ENCODE measurements at places on chromosomes 4 and X.

DNA sequence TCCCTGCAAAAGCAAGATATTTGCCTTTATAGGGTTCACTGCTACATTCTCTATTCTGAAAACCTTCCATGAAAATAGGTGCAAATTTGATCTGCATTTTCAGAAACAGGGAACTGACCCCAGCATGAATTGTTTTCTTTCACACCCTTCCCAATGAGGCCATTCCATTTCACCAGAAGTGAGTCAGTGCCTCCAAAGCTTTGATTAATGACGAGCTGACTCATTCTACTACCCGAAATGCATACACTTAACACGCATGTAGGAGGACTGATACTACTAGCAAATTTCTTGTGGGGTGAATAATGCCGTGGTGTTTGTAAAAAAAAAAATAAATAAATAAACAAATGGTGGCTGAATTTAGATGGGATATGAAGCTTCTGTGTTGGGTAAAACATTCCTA is 146.9 kb upstream of the FGF13 start:
- no peak for DNase-seq

DNA sequence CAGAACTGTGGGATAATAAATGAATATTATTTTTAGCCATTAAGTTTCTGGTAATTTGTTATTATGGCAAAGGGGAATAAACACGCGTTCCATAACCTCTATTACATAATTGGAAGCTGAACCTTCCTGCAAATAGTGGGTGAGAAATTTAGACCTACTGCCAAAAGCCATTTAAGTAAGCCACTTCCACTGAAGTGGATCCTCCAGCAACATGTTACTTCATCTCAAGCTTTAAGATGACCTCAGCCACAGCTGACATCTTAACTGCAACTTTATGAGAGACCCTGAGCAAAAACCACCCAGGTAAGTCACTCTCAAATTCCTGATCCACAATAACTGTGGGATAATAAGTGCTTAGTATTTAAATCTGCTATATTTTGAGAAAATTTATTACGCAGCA is 1048.6 kb downstream of the FAM133A start:
- no peak for DNase-seq

DNA sequence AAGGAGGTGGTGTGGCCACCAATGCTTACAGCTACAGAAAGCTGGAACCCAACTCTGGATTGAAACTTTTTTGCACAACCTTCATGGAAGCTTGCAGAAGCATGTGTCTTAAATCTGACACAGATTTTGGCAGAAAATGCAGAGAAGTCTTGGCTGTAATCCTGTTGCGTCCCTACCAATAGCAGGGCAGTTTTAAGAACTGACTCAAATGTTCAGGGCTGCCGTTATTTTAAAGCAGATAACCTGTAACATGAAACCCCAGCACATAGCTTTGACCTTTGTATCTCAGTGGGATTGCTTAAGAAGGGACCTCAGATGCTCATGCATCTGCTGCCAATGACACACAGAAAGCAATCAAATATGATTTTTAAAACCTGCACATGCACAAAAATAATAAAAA is at the start of gene VEGFD:
Gene VEGFD (minus strand): TSS at position 110 of the 400 bp plus-strand sequence. CDS start 467 bp downstream, outside the sequence.
- DNase-seq: no peak

DNA sequence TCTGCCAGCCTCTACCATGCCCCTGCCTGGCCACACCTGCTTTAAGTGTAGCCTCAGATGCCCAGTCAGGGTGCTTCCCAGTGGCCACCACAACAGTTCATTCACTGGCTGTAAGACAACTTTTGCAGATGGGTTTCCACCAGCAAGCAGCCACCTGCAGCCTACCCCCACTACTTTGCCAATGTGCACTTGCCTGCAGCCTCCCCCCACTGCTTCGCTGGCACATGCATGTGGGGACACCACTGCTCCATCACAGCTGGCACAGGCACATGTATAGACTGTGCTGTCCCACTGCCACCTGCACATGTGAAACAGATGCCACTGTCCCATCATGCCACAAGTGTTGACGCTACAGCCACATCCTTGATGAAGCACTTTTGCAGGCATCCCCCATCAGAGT is 723.9 kb downstream of the SH3BGRL start:
- DNase-seq: no peak

GRCh38 chr4:171719691-171720090 is 93.5 kb upstream of the GALNTL6 start:
- DNase-seq: no peak

- no peak for DNase-seq
These were observed 163.2 kb downstream of the HS6ST2 start for GRCh38 chrX:132795181-132795580.

- no peak for DNase-seq
These were observed 68.1 kb downstream of the MTMR1 start for GRCh38 chrX:150761176-150761818.

DNA sequence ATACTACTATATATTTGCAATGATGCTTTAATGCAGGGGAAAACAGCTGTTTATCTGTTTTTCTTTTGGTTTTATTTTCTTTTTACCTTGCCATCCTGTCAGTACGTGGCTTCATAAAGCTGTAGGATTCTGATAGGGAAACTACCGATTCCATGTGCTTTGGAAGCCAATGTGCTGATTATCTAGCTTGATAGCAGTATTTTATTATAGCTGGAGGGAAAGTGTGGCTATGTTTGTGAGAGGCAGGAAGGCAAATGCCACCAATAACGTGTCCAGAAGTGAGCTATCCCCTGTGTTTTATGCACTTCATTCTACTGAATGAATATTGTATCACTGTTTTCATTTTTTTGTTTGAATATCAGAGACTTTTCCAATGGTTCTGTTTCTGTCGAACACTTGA is 43.7 kb downstream of the IL15 start:
- no peak for DNase-seq

DNA sequence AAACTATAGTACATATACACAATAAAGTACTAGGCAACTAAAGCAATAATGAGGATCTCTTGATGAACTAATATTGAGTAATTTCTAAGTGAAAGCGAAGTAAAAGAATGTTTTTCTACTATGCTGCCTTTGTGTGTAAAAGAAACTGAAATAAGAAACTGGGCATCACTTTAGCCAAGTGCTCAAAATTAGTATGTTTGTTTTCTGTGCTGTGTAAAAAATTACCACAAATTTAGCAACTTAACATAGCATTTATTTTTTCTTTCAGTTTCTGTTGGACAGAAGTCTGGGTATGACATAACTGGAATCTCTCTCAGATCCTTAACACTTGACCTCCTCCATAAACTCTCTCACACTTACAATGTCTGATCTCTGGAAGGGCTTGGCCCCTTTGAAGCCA is 687.1 kb upstream of the MAGEB2 start:
- no peak for DNase-seq

DNA sequence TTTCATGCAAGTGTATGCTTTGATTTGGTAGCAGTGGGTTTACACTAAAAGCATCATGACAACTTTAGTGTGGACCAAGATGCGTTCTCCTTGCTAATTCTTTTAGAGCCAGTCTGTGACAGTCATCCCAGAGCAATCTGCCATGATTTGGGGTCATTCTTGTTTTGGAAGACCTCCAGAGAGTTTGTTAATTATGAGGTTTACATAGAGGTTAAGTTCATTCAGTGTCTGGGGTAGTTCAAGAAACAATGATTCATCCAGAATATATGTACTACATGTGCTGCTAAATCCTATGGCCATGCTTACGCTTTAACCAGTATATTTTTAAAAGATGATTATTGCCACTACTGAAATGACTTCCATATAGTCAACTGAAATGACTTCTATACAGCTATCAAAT is 328.5 kb upstream of the AGA start:
- no peak for DNase-seq
